ENCODE measurements at places on chromosomes 1 and 21.

DNA sequence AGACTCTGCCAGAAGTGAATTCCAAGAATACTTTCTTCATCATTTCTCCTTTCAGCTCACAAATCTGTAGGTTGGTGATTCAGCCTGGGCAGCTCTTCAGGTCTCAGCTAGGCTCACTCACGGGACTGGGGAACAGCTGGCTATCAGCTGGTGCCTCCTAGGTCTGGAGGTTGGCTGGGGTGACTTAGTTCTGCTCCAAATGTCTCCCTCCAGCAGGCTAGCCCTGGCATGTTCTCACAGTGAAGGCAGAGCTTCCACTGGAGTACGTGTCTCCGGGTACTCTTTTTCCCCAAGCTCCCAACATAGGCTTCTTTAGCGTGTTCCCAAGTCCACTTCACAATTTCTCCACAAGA, 12.5 kb upstream of the VAMP4 start:
- no peak for DNase-seq

DNA sequence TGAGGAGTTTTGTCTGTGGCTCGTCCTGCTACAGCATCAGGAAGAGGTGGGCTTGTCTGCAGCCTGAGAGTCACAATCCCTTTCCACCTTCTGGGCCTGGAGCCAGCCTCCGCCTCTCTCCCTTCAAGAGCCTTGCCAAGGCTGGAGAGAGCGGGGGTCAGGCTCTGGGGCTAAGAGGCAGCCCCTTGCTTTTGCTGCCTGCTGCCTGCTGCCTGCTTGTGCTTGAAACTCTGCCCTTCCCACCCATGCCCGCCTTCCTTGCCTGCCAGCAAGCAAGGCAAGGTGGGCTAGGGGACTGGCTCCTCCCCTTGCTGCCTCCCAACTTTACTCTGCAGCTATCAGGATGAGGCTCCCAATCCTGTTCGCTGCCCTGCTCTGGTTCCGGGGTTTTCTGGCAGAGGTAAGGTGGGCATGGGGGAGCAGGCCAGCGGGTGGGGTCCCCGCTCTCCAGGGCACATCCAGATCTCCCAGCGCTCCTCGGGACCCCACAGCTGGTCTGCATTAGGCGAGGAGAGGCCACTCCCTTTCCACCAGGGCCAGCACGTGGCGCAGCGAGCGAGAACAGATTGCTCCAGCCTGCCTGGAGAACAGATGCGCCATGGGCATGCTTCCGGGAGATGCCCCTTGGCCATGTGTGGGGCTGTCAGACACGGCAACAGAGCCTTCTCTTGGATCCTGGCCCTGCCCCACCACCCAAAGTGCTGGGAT, 7.5 kb upstream of the PTPN7 start:
- DNase-seq: no peak

DNA sequence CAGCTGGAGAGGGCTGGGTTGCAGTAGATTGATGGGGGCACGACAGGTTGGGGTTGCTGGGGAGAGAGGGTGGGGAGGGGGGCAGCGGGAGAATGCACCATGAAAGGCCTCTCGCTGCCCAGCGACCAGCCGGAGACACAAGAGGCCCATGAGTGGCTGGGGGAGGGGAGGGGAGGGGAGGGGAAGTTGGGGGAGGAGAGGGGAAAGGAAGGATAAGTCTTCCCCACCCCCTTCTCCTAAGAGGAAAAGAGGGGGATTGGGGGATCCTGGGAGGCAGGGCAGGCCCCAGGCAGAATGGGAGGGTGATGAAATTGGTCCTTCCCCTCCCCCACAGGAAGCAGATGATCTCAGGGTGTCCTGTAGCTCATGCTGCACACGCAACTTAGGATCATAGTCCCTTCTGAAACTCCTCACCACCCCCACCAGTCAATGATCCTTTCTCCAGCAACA, 45.7 kb downstream of the PAX7 start:
- DNase-seq: no peak

GRCh38 chr1:106290805-106291501, 765.5 kb upstream of the PRMT6 start:
- no peak for DNase-seq

- DNase-seq: no peak
These were observed 38.4 kb upstream of the SPAG17 start for GRCh38 chr1:118223426-118223825.

- no peak for DNase-seq
These were observed at the start of gene MASP2 for GRCh38 chr1:11046625-11047365. Gene MASP2, minus strand, starts transcription at chr1:11047239. Its CDS starts 32 bp downstream, at chr1:11047207.
